ENCODE measurements at places on chromosomes 6 and 20.

GRCh38 chr6:14218519-14218800 is 100.9 kb downstream of the CD83 start:
- no peak for DNase-seq

- DNase-seq: no peak
Observed at GRCh38 chr6:166221636-166222035, 54.0 kb upstream of the TBXT start.

GRCh38 chr6:51959744-51960383 is 127.5 kb downstream of the PKHD1 start:
- peak; percentile 9 for DNase-seq

DNA sequence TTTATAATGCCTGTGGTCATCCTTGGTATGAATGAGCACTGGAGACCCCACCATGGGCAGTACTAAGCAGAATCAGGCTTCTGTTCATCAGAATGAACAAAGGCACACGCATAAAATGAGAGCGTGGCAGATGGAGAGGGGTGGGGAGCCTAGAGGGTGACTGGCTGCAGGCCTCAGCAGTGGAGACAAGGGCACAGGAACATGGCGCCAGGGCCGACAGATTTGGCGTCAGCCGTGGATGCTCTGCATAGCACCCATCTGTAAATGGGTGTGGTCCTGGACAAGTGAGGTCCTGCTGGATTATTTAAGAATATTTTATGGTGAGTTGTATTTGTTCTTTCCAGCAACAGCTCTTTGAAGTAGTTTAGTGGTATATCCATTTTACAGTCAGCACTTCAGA is 33.1 kb downstream of the E2F3 start:
- DNase-seq: no peak

DNA sequence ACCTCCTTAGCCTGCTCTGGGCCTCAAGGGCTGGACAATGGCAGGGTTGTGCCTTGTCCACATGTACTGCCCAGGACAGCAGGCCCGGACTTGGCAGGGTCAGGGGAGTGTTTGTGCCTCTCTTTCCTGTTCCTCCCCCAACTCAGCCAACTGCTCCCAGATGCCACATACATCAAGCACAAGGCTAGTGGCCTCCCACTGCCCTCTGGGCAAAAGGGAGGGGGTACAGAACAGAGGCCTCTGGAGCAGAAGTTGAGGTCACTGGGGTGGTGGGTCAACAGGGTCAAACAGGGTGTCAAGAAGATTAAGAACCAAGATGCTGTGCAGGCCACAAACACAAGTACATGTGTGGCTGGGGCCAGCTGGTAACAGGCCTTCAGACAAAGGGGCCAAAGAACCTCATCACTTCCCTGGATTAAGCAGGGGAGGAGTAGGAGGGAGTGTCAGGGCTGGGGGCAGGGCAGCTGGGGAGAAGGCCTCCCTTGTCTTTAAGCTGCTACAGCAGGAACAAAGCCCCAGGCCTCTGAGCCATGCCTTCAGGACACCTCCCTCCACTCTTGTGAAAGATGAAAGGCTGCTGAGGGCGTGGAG is 36.0 kb downstream of the KCNK5 start:
- DNase-seq: no peak
